ENCODE measurements at places on chromosomes 12 and 14.

DNA sequence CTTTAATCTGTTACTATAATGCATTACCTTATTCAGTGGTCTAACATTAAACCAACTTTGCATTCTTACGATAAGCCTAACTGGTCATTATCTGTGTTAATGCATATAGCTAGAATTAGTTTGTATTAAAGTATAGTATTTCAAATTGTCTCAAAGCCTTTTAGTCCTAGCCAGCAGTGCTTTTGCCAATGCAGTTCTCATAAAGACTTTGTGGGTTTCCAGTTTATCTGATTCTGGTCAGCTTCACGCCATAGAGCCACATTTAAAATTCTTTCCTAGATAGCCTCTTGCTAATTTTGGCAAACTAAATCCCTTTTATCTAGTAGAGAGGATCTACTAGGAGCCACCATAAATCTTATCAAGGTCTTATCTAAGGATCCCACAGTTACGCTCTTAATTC is 78.9 kb upstream of the VASH1 start:
- DNase-seq, result no peak

- no peak for DNase-seq
These were observed 162.7 kb downstream of the EGLN3 start for GRCh38 chr14:33788161-33788560.

- DNase-seq, result no peak
These were observed 374.9 kb downstream of the GXYLT1 start for GRCh38 chr12:41769810-41770209.

DNA sequence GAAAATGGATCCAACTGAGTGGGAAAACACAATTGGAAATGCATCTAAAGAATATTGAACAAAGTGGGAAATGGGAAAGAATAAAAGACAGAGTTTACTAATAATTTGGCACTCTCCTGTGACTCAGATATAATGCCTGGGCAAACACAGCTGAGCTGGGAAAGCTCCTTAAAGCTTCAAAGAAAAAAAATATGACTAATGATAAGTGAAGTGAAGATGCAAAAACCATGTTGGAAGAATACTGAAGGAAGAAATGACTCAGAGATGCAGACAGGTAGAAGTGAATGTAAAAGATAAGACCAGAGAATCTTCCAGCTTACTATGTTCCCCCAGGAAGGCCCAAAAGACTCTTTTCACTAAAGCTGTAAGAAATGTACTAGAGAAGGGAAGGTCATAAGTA is 62.4 kb upstream of the FOXG1 start:
- no peak for DNase-seq

DNA sequence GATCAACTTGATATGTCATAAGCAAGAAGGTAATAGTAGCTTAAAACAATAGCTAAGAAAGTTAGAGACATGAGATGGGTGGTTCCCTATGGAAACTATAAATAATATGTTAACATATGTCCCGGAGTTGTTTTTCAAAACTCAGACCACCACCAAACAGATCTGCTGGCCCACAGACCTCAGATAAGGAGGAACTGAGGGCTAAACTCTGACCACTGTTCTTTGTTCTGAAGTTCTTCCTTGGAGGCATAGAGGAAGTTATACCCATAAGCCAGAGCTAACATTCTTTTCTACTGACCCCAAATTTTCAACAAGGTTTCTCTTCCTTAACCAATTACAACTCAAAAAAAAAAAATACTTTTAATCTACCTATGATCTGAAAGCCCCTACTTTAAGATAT is 156.1 kb upstream of the FSCB start:
- no peak for DNase-seq

All from smooth muscle cell of the brain vasculature (primary cell).